HAP-1 (cell line): ENCODE measurements at places on chromosomes 1 and 21.

- no peak for DNase-seq
These were observed 28.5 kb upstream of the CAMSAP2 start for GRCh38 chr1:200710166-200710565.

- DNase-seq = no peak
These were observed 52.2 kb downstream of the MEF2D start for GRCh38 chr1:156448134-156448967.

DNA sequence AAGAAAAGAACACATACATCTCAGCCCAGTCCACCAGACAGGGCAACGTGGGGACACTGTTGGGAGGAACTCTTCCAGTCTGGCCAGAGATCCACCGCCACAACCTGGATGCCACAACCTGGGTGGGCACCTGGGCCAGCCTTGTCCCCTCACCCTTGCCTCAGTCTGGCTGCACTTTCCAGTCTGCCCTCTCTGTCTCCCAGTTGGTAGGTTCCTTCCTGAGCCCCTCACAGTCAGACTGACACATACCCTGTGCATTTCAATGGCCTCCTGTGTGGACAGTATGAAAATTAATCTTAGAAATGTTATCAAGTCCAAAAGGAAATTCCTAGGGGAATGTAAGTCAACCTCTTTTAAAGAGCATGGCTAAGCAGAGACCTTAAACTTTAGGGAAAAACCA lies 49.5 kb downstream of the DDX20 start:
- no peak for DNase-seq

DNA sequence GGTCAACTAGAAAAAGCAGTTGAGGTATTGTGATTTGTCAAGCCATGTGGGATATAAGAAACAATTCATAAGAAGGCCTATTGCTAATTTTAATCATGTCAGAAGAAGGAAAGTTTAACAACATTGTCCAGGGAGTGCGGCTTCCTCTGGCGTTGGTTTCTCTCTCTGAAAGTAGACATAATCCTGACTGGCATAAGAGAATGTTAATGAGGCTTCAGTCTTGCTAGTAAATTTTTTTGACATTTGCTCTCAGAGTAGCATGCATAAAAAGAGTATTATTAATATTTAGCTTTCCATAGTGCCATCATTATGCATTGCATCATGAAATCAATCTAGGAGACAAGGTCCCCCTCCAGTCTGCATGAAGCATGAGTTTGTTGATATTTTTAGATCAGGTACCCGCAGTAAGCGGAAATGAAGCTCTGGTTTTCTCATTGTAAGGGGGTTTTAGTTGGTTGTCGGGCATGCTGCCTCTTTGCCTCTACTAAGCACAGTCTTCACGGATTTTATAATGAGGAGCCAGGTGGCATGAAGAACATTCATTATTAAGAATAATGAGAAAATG lies 12.8 kb upstream of the PRDM2 start:
- no peak for DNase-seq
